ENCODE measurements at places on chromosomes 13 and 19.

DNA sequence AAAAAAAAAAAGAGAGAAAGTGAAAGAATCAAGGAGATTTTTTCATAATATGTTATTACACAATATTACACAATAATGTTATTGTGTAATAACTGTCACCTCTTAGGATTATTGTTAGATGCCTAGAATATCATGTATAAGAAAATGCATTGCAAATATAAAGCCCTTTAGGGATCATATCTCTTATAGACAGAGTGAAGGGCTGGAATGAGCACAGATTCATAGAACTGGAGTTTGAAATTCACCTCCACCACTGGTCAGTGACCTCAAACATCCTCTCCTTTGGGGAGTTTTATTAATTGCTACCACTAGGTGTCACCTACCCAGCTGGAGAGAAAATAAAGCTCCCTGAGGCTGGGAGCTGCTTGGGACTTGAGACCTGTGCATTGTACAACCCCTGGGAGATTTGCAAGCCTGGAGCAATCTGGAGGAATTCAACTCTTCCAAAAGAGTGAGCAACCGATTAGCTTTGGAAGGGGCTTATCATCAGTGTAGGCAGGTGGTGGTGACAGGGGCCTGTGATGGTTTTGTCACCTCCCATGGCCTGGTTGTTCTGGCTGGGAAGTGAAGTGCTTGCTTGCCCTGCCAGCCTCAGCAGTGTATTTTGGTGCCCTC, 30.3 kb upstream of the FRY start:
- no peak for DNase-seq

DNA sequence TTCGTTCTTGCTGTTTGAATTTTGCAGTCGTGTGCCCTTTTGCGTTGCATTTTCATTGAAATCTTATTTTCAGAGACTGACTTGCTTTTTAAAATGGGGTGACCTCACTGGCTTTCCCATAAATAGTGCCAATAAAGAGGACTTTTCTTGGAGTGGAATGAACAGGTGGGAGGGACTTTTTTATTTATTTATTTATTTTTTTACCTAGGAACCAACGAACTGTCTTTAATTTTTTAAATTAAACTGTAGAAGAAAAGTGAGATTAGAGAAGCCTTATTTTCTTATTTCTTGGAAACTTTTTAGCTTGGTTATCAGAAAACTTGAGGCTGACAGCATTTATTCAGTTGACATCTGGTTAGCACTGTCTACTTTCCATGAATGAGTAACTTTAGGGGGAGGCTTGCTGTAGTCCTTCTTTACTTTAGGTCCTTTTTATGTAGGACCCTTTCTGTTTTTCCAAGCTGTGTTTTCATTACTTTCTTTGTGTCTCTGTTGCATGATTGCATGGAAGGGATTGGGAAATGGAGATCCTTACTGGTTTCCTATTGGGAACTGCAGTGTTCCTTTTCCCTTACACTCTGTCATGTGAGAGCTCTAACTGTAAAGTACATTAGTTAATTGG, 1.7 kb downstream of the SLAIN1 start:
- DNase-seq: no peak

DNA sequence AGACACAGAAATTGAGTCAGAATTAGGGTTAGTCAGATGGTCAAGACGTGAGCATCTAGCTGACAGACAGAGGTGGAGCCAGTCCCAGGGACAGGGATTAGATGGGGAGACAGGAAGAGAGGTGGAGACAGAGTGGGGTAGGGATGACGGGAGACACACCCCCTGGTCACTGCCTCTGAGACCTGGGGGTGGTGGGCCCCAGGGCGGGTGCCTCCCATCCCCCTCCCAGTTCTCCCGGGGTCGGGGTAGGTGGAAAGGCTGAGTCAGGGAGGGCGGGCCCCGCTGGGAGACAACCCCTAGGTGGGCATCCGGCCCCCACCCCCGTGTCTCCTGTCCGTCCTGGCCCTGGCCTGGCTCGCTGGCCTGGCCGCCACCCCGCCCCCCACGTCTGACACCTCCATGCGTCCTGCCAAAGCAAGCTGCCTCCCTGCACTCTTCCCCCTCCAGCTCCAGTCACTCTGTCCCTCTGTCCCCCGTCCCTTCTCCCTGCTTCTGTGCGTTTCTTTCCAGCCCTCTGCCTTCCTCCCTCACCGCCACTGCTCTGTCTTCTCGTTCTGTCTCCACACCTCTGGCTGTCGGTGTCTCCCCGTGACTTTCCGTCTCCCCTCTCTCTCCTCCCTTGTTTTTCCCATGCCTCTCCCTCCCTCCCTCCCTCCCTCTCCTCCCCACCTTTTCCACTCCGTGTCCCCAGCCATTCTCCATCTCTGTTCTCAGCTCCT, 15.1 kb downstream of the CCDC97 start:
- no peak for DNase-seq

DNA sequence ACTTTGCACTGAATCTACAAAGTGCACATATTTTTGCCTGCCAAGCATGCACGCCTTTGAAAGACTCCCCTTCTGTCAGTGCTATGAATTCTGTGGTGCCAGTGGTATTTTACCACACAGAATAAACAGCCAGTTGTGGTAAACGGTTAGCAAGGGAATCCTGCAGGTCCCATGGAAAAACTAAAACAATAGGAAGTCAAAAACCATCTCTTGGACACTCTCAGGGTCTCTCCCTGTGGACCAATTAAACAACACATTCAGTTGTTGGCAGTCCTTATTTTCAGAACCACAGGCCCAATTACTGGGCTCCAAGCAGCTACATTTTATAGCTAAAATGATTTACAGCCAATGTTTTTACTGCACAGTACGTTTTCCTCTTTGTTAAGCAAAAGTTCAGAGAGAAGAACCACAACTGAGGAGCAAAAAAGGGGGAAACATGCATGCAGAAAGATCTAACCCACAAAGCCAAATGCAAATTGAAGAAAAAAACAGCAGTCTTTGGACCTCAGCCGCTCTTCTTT, 116.9 kb downstream of the KCTD12 start:
- no peak for DNase-seq

DNA sequence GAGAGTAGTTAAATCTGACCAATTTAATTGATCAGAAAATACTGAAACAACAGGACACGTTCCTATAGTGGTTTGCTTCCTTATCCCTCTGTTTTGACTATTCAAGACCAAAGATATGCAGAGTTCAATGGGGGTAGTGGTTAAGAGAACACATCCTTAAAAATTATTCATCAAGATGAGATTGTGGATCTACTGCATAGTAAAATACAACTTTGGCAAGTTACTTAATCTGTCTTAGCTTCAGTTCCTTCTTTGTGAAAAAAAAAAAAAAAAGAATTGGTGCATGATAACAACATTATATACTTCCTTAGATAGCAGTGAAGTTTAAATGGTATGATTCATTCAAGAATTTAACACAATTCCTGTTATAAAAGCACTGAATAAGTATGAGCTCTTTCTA, 552.1 kb downstream of the DCT start:
- no peak for DNase-seq

GRCh38 chr13:44516771-44517170, 59.4 kb downstream of the TSC22D1 start:
- no peak for DNase-seq

- no peak for DNase-seq
Observed at GRCh38 chr13:98054301-98054700, 88.6 kb upstream of the FARP1 start.

DNA sequence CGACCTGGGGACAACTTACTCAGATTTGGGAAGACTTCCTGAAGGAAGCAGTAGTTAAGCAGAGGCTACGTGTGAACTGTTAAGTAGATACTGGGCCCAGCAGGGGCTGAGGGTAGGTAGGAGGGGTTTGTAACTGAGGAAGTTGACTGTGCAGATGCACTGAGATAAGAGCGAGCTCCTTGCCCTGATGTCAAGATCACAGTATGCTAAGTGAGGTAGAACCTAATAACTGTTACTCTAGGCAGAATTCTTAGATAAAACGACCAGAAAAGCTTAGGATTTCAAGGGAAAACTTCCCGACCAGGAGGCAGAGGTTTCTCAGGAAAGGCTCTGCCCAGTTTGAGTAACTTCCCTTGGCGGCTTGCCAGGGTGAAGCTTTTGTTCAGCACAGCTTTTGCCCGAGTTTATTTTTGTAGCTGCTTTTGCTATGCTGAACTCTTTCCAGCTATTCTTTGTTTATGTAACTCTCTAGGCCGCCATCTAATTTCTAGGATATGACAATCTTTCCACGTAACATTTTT, 632.1 kb downstream of the DIAPH3 start:
- no peak for DNase-seq

GRCh38 chr19:30328096-30328495, 44.1 kb upstream of the ZNF536 start:
- DNase-seq: no peak

DNA sequence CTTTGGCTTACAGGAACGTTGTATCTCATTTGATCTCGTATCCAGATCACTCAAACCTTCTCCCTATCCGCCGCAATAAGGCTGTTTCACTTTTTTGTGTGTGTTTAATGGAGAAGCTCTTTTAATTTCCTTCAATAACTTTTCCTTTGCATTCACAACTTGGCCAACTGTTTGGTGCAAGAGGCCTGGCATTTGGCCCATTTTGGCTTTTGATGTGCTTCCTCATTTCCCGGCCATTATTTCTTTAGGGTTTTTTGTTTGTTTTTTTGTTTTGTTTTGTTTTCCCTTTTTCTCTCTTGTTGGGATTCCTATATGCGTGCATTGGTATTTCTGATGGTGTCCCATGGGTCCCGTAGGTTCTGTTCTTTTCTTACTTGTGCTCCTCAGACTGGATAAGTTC, 6.1 kb upstream of the UPF3A start:
- DNase-seq: no peak

GRCh38 chr13:41122838-41123237, 9.8 kb downstream of the KBTBD6 start:
- no peak for DNase-seq

Measured in HS-5 (cell line).